ENCODE measurements at places on chromosomes 2 and 18.

DNA sequence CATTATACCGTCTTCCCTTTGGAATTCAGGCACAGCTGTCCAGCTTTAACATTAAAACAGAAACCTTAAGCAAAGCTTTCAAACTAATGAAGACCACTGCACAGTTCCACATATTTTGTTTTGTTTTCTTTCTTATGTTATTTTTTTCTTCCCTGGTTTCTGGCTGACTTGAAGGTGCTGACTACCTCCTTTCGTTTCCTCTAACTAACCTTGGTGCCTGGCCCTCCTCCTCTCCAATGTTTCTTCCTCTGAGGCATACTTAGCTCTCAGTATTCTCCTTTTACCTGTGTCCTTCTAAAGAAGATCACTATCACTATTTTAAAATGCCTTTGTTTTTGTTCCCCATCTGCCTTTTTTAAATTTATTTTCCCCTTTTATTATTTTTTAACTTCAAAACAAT, 433.3 kb upstream of the SPHKAP start:
- DNase-seq, result no peak

GRCh38 chr2:198622986-198623730, 818.8 kb downstream of the PLCL1 start:
- DNase-seq, result no peak

GRCh38 chr18:80075940-80076339, 33.1 kb upstream of the ADNP2 start:
- no peak for DNase-seq

DNA sequence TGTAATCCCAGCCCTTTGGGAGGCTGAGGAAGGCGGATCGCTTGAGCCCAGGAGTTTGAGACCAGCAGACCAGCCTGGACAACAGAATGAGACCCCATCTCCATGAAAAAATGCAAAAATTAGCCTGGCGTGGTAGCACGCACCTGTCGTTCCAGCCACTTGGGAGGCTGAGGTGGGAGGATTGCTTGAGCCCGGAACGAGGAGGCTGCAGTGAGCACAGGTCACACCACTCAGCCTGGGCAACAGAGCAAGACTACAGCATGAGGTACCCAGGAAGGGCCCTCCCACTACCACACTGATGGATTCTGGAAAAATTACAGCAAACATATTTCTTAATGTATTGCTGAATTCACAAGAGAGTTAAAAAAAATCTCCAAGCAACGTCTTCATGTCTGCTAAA, 56.3 kb upstream of the HPCAL1 start:
- no peak for DNase-seq

- DNase-seq, result no peak
Measured at GRCh38 chr2:226728996-226729395, 70.6 kb downstream of the IRS1 start.

- no peak for DNase-seq
Measured at GRCh38 chr2:50455351-50455939, 576.5 kb downstream of the NRXN1 start.

GRCh38 chr2:208415897-208416296, 9.3 kb downstream of the PTH2R start:
- DNase-seq, result no peak

- no peak for DNase-seq
Measured at GRCh38 chr18:57404345-57404744, 30.8 kb upstream of the ONECUT2 start.

DNA sequence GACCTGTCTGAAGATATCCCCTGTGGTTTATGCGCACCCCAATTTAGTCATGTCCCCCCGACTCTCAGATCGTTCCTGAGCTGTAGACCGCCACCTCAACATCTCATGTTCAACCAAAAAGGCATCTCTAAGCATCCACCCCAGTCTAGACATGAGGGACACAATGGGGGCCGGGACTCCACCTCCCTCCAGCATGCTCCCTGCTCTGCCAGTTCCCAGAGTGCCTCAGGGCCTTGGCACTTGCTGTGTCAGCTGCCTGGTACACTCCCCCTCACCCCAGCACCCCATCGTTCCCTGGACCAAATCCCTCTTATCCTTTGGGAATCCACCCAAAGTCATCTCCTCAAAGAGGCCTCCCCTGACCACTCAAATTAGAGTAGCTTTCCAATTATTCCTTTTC, 22.2 kb downstream of the TNS1 start:
- no peak for DNase-seq

GRCh38 chr2:212330263-212330662, 208.3 kb downstream of the ERBB4 start:
- no peak for DNase-seq
